ENCODE measurements at places on chromosomes 13 and 19.

- no peak for DNase-seq
Measured at GRCh38 chr13:109412283-109412901, 374.0 kb downstream of the IRS2 start.

GRCh38 chr13:39129213-39129612 lies 91.0 kb downstream of the NHLRC3 start:
- no peak for DNase-seq

DNA sequence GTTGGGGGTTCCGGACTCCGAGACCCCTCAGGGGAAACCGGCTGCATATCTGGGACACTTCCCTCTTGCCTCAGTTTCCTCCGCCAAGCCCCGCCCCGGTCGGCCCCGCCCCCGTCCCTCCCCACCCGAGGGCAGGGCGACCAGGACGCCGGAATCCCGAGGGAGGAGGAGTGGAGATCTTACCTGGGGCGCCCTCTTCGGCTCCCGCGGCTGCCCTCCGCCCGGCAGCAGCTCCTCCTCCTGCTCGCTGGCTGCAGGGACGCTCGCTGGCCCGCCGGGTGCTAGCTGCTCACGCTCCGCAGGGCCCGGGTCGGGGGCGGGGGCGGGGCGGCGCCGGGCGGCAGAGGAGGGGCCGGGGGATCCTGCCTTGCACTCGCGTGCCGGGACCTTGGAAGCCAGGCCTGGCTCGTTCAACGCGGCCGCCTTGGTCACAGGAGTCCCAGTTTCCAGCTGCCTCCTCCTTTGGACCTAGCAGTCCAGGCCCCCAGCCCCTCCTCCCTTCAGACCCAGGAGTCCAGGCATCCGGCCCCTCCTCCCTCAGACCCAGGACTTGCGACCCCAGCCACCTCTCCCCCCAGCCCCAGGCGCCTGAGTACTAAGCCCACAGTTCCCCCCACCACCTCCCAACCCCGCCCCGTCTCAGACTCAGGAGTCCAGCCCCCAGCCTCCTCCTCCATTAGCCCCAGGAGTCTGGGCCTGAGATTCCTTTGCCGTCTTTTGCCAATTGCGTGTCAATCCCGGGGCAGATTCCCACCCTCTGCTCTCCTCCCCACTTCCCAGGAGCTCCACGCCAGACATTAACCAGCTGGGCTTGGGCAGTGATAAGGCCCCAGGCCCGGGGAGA lies at the start of gene NTF4:
TSS of gene NTF4 (minus strand) at position 51 of the 844 bp plus-strand sequence. CDS start 2,821 bp downstream, outside the sequence.
- DNase-seq = no peak

GRCh38 chr19:29683009-29683408 lies 17.7 kb downstream of the PLEKHF1 start:
- DNase-seq = no peak

GRCh38 chr19:4582980-4583842 lies 23.7 kb upstream of the SEMA6B start:
- DNase-seq = no peak

DNA sequence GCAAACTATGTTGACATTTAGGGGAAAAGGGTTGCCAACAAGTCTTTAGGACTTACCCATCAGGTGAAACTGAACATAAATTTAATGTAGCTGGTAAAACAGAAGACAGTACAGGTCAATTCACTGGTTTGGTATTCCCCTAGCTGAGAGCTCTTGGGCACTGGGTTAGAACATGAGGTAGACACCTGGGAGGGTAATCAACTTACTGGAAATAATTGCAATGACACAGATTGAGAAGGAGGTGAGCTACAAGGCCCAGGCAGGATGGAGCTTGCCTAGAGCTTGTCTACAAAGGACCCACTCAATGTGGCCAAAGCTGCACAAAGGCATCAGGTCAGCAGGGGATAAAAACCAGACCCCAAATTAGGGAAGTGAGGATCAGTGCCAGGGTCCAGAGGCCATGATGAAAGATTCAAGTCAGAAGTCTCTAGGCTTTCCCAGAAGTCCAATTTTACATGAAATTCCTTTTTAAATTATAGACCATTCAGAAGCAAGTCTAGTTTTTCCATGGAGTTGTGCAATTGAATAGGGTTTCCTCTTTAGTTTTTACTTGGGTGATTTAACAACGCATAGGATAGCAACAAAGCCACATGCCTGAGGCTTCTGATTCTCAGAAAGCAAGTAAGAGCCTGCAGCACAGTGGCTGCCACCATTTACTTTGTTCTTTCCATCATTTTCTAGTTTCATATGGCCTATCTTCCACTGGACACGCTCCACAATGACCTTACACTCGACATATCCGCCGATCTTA lies 194.0 kb downstream of the NDFIP2 start:
- DNase-seq = no peak

Data from stimulated activated CD4-positive, alpha-beta T cell treated with anti-CD3 and anti-CD28 coated beads, Interleukin-15, amount 100 ng/mL, for 48 hours (primary cell).